Nucleus accumbens (tissue), 56 donors: ENCODE measurements at places on chromosomes 16 and 17.

DNA sequence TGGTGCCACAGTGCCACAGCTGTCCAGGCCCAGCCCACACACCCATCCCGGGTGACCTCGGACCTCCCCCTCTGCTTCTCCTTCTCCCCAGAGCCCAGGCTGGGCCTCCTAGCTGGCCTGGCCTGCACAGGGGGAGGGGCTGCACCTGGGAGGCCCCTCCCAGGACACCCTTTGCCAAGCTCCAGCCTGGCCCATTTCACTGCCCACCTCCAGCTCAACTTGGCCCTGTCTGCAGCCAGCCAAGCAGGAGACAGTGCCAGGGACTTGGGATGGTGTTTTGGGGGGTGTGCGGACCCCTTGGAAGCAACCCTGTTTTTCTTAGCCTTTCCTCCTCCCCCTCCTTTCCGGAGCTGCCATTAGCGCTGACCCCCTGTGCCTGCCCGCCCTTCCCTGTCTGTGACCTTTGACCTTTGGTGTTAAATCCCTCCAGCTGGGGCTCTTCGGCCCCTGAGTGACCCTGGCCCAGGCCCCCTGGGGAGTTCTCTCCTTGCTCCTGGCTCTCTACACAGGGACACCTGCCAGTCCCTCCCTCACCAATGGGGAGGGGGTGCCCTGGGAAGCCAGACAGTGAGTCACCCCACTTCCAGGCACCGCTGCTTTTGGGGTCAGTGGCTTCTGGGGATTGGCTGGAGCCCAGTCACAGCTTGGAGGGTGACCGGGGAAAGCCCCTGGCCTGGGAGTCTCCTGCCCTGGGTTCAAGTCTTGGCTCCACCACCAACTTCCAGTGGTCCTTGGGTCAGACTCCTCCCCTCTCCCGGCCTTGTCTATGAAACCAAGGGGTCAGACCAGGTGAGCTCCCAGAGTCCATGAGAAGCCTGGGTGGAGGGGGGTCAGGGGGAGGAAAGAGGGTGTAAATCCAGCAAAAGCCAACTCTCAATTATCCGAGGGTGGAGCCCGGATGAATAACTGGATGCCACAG lies 1.9 kb downstream of the GLIS2 start:
- DNase-seq = no peak

DNA sequence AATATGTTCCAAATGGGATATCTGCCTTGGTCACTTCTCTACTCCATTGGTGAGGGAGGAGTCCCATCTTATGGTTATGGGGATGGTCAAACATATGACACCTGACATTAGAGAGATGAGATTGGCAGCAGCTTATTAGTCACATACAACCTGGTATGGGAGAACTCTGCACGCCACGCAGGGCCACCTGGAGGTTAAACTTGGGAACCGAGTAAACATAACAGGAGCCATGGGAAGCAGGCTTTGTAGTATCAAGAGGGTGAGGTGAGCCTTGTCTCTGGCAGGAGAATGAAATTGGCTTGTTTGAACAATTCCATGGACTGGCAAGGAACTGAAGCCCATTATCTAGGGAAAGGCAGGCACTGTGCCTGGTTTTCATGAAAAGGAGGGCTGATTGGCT lies 238.7 kb upstream of the ELAC2 start:
- DNase-seq = no peak

GRCh38 chr17:33292981-33293867 lies at the start of gene ASIC2:
ASIC2 (minus strand) TSS chr17:33293295.
- no peak for DNase-seq

DNA sequence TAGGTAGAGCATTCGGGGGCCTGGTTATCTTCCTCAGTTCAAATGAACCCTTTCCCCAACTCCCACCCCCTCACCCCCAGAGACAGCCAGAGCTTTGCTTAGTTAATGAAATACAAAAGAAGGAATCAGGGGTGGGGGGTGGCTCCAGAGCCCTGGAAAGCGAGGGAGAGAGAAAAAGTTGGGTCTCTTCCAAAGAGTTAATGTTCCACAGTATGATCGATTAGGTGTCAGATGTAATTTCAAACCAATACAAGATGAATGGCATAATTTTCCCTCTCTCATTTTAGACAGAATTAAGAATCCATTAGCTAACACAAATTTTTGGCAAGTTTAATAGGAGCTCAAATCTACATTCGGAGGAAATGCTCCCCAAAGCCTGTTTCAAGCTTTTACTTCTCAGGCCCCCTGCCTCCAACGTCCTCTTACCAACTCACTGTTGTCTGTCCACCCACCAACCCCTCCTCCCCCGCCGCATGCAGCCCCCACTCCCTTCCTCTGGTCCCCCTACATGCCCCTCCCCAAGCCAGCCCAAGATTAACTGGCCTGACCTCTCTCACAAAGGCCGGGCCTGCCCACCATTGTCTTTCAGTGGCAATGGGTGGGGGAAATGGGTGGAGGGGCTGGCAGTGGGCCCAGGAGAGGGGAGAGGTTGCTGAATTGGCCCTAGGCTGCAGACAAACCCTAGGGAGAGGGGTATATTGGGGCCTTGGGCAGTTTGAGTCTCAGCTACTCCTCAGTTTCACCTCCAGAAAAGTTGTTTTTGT lies 28.2 kb downstream of the NEUROD2 start:
- DNase-seq = no peak

- no peak for DNase-seq
Measured at GRCh38 chr16:8600144-8600775, 9.9 kb upstream of the TMEM114 start.

DNA sequence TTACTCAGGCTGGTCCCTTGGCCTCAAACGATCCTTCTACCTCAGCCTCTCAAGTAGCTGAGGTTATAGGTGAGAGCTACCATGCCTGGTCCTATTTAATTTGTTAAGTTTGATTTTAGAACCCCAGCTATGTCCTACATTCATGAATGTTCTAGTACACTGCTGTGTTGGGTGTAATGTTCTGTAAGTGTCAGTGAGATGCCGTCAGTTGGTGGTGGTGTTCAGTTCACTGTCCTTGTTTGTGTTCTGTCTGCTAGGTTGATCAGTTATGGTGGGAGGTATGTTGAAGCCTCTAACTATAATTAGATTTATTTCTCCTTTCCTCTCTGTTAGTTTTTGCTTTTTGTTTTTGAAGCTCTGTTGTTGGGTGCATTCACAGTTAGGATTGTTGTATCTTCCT lies 8.3 kb downstream of the IST1 start:
- no peak for DNase-seq

DNA sequence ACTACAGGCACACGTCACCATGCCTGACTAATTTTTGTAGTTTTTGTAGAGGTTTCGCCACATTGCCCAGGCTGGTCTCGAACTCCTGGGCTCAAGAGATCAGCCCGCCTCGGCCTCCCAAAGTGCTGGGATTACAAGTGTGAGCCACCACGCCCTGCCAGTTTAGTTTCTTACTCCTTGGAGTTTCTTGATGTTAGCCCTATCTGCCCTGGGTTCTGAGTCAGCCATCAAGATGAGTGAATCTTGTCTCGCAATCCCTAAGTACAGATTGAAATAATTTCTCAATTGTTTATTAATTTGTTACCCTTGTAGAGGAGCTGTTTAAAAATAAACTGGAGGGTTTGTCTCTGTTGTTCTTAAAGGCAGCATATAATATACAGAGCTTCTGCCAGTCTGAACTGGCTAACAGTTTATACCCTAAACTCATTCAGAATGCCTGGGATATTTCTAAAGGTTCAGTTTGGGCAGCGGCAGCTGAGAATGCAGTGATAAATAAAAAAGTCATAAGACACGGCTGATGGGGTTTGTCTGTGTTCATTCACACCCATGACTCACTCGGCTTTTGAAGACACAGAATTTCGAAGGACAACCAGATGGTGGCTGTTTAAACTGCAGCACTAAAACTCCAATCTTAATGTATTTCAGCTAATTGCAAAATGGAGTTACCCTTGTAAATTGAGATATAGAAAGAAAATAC lies 39.6 kb downstream of the GPRC5B start:
- DNase-seq = no peak

DNA sequence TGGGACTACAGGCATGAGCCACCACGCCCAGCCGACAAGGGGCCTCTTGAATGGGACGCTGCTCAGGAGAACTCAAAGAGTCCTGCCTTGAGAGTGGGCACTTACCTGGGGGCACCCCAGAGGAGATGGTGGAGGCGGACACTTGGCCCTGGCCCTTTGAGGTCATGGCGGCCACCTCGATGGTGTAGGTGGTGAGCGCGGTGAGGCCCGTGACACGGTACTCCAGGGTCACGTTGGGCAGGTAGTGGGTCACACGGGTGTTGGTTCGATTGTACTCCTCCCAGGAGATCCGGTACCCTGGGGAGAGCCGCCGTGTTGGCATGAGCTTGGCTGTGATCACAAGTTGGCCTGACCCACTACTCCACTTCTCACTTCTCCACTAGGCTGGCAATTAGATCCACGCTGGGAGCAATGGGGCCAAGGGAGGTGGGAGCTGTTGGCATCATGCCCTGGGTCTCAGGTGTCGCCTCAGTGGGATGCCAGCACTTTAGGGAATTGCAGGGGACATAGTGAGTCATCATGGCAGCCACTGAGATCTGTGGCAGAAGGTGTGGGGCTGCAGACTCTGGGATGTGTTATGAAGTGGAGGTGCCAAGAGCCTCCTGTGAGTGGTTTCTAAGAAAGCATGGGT lies 89.2 kb upstream of the CDC42EP4 start:
- no peak for DNase-seq

GRCh38 chr16:974611-975261 lies 4.0 kb upstream of the LMF1 start:
- DNase-seq = peak; percentile 66
